Hindlimb muscle (tissue), 1 donor: ENCODE measurements at places on chromosomes 13 and 19. TPM values are rescaled to one million over a fixed set of nuclear protein-coding genes. Genes with fewer than 3 reads are reported as not detected.

Gene KLK3
- not detected for polyA plus RNA-seq

Gene ZNF486
- 4.9 TPM for polyA plus RNA-seq

Gene GRIN2D
- 2.5 TPM for polyA plus RNA-seq

Gene UHRF1
- 40.1 TPM for polyA plus RNA-seq

Gene UBE2L5
- 0.28 TPM for polyA plus RNA-seq

Gene IL17D
- 18.2 TPM for polyA plus RNA-seq

DNA sequence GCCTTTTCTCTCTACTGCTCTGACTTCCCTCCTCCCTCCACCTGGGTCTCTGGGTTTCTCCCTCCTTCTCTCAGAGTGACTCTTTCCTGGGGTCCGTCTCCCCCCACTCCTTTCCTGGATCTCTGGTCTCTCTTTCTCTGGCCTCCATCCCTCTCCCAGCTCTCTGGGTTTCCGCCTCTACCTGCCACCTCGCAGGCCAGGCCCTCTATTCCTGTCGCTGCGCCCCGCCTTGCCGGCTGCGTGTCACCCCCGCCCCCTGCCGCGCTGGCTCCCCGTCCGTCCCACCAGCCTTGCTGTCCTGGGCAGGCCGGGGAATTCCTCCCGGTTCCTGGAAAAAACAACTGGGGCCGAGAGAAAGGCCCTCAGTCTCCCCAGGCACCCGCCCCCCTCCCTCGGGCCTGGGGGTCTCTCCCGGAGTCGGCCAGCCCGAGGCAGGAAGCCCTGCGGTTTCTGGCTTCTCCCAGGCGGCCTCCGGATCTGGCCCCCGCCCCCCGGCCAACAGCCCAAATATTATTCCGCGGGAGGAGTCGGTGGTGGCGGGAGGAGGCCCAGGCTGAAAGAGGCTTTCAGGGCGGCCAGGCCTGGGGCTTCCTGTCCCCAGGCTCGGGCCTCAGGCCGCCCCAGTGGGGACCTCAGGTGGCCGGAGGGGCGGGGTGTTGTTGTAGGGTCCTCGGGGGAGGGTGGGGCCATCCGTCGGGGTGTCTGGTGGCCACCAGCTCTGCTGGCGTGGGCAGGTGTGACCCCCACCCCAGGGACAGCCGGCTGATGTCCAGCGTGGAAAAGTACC lies 9.3 kb downstream of the IRF2BP1 start:
- DNase-seq = peak; percentile 62

DNA sequence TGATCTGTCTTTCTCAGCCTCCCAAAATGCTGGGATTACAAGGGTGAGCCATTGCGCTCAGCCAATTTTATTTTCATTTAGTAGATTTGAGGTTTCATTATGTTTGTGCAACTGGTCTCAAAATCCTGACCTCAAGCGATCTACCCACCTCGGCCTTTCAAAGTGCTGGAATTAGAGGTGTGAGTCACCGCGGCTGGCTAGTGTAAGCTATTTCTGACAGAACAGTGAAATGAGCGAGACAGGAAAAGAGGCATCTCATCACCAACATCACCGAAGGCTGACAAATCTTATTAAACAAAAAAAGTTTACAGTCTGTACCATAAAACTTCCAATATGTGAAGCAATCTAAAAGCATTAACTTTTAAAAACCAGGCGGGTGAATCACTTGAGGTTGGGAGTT lies 12.2 kb upstream of the ZNF888 start:
- DNase-seq = no peak

DNA sequence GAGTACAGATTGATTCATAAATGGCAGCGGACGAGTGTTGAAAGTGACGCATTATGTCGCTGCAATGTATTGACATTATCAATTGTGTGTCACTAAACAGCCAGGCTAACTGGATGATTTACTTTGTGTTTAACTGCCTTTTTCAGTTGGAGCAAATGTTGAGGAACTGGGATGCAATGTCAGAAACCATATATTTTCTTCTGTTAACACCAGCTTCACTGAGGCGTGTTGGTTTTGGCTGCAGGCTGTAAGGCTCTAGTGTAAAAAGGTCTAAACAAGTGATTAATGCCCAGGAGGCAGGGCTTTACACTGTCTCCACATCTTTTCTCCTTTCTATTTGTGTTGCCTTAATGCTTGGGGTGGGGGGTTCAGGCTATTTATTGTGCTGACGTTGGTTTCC lies 80.1 kb downstream of the GGACT start:
- DNase-seq = no peak

DNA sequence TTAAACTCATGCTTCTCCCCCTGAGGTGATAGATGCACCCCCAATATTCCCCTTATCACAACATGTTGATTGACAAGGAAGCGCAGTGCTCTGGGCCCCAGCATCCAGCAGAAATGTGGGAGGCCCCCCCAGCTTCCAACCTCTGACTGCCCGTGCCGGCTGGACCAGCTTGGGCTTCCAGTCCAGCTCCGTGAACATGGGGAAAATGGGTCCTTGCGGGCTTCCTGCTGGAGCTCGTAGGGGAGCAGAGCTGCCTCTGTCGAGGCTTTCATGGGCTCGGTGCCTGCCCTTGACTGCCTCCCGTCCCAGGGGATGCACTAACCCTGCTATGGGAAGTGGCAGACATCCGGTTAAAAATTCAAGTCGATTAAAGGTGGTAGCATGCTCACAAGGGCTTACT lies 188.9 kb downstream of the COL4A1 start:
- DNase-seq = no peak

DNA sequence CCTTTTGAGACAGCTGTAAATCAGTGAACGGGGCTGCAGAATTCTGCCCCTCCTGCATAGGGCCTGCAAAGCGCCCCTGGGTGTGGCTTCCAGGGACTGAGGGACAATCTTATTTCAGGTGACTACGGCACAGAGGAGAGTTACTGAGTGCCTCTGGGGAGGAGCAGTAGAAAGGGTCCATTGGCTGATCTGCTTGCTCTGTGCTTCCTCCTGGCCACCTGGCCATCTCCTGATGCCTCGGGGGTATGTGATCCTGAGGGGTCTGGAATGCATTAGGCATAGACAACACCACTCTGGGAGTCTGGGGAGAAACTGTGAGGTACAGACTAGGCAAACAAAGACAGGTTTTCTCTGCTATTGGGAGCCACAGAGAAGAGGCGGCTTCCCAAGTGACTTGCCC lies 2.8 kb downstream of the KCTD15 start:
- DNase-seq = no peak

DNA sequence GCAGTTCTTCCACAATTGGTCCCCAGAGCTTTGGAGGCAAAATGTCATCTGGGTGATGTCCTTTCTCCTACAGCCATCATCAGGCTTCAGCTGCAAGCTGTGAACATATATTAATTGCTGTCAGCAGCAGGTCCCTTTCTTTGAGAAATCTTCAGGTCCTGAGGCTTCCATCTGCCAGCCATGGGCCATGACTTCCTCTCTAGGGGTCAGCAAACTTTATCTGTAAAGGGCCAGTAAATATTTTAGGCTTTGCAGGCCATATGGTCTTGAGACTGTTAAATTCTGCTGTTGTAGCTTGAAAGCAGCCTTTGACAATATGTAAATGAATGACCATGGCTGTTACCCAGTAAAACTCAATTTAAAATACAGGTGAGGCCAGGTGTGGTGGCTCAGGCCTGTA lies 27.1 kb downstream of the SERP2 start:
- no peak for DNase-seq

GRCh38 chr19:35360880-35361420 lies 2.7 kb downstream of the FFAR3 start:
- DNase-seq = no peak

GRCh38 chr19:17775991-17776803 lies 18.7 kb upstream of the B3GNT3 start:
- no peak for DNase-seq

DNA sequence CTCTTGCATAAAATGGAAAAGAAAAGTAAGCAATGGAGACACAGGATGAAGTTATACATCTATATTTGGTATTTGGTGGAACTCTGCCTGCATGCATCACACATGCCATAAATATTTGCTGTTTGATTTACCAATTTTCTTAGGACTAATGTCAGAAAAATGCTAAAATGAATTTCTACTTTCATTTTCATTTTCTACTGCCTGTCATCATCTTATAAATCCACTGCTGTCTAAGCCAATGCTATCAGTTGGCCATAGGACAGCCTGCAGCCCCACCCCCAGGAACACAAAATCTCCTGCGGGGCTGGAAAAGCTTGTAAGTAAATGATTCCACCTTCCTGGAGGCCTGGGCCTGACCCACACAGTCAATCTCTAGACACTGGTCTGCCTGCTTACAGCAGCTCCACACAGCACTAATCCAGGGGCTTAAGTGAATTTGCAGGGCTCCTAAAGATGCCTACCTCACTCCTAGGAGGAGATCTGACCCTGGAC lies 122.0 kb downstream of the ENOX1 start:
- peak; percentile 13 for DNase-seq

DNA sequence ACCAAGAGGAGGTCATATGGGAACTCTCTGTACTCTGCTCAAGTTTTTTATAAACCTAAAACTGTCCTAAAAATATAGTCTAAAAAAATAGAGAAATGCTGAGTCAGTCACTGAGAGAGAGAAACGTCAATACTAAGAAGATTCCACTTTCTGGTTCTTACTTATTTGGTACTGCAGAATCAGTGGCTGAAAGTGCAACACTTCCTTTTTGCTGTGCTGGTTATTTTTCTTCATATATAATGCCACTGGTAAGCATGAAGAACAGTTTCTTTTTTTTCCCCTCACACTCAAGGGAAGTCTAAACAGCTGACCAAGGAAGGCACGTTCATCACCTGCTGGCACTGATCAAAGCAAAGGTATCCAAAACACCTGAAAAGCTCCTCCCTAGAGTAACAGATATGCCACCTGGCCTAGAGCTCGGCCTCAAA lies 44.3 kb upstream of the N4BP2L1 start:
- peak; percentile 23 for DNase-seq

DNA sequence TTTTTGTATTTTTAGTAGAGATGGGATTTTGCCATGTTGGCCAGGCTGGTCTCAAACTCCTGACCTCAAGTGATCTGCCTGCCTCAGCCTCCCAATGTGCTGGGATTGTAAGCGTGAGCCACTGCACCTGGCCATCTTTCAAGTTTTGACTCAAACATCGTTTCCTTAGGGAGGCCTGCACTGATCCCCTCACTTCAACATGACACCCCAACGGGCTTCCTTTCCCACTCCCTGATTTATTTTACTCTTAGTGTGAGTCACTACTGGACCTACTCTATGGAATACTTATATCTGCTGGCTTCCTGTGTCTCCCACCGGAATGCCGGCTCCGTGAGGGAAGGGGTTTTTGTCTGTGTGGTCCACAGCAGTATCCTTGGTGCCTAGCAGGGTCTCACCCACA lies 4.5 kb upstream of the ADAMTS10 start:
- no peak for DNase-seq

- DNase-seq = no peak
Observed at GRCh38 chr19:29708554-29709439, 6.3 kb downstream of the C19orf12 start.
